Foreskin keratinocyte (primary cell): ENCODE measurements at places on chromosomes 3 and 15. TPM values are rescaled to one million over a fixed set of nuclear protein-coding genes. Genes with fewer than 3 reads are reported as not detected.

GRCh38 chr3:185781759-185782158, 43.1 kb downstream of the IGF2BP2 start:
- peak; percentile 76 for DNase-seq

- DNase-seq, result no peak
Measured at GRCh38 chr3:131236421-131236820, 145.2 kb upstream of the NUDT16 start.

CAPN3 gene
- total RNA-seq, result 3.3 and 3.8 TPM in 2 replicates

DNA sequence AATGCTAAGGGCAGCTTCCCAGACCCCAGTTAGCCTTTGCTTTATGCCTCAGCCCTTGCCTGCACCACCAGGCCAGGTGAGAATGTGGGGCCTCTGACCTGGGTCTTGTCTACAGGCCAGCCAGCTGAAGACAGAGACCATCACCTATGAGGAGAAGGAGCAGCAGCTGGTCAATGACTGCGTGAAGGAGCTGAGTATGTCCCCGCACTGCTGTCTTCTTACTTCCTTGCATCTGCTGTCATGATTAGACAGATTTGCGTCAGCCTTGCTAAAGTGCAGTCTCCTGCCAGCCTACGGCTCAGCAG, 74.6 kb downstream of the CCK start:
- DNase-seq, result no peak

GRCh38 chr3:132210476-132211346, 106.5 kb upstream of the ACP3 start:
- DNase-seq, result peak; percentile 21

GRCh38 chr15:87135109-87135508, 1055.4 kb downstream of the AGBL1 start:
- DNase-seq, result no peak

DNA sequence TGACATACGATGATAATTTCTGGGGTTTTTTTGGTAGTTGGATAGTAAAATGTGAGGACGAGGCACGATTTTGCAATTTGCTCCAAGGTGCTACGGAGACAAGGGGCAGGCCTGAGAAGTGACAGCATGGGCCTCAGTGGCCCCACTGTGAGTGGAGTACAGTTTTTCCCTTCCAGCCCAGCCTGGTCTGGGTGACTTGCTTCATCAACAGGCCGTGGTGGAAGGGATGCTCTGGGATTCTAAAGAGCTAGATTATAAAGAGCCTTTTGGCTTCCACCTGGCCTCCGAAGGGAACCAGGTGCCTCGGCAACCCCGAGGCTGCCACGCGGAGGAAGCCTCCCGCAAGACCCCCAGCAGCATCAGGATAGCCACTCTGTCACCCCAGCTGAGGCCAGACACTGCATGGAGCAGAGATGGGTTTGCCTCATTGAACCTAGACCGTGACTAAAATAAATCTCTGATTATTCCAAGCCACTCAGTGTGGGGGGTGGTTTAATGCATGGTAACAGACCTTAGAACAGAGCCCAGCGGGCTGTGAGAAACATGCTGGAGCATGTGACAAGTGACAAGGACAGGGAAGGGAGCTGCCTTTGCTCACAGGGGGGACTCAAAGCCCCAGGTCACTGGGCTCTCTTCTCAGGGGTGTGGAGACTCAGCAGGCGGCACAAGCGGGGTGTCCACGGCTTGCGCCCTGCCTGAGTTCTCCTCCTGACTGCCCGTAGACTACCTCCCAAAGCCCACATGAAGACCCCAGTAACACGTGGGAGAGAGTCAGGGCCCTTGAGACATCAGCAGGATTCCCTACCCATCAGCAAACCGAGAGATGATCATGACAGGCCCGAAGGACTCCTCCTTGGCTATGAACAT, 22.6 kb upstream of the SLC41A3 start:
- no peak for DNase-seq

DNA sequence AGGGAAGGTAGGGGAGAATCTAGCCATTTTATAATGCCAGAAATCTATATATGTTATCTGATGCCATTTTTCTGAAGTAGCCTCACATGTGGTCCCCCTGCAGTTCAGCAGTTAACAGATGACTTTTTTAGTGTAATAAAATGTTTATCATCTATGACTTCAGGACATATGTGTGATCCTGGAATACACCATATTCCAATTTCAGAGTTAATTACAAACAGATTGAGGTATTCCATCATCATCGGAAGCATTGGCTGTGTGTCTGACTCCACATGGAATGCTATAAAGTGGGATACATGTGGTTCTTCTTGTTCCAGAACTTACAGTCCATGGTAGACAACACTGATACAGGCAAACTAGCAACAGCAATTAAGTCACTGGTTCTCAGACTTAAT, 45.9 kb upstream of the LIMD1 start:
- DNase-seq, result no peak
